AG10803 (cell line): ENCODE measurements at places on chromosomes 2 and 18.
A peak's percentile ranks its signal among the peaks of the same experiment; 100 is the strongest.

- DNase-seq: no peak
Measured at GRCh38 chr2:16741498-16741897, 75.9 kb upstream of the CYRIA start.

DNA sequence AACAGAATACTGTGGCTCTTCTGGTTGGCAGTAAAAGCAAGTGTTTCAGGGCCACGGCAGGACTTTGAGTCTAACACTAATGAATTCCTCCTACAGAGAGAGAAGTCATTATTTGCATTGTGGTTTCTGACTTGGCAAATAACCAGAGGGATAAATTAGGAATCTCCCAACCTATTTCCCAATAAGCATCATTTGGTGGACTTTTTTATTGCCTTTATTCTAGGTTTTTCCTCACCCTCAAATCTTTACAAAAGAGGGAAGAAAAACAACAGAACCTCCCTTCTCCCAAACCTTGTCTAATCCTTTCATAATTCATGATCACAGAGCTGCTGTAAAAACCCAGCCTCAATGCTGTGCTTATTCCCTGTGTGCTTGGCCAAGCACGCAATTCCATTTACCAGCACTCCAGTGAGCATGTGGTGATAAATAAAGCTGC lies 179.7 kb downstream of the AGPS start:
- peak; percentile 64 for DNase-seq

DNA sequence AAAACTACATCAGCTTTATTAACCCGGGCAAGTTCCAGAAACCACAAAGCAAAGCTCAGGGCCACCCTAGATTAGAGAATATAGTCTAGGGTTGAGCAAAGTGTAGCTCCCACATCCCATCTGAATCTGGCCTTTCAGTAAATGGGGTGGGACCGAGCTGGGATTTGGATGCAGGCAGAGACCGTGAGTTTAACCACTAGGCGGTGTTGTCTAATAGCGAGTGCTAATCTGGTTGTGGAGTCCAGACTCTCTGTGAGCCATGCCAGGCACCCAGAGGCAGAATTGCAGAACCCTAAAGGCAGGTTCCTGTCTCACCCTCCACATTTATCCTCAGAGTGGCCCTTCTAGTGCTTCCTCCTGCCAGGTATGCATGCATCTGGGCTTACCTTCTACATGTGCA lies 435.9 kb downstream of the TSN start:
- DNase-seq: peak; percentile 24

DNA sequence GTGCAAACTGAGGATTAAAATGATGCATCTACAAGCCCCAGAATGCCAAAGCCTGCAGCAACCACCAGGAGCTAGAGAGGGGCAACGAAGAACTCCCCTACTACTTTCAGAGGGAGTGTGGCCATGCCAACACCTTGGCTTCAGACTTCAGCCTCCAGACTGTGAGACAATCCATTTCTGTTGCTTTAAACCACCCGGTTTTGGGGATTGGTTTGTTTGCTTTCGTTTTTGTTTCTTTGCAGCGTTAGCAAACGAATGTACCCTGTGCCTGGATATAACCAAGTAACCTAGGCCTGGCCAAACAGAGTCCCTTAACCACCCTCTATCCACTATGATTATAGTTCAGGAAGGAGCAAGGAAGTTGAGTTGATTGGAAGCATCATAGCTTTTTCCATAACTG lies 171.2 kb upstream of the NCK2 start:
- no peak for DNase-seq

DNA sequence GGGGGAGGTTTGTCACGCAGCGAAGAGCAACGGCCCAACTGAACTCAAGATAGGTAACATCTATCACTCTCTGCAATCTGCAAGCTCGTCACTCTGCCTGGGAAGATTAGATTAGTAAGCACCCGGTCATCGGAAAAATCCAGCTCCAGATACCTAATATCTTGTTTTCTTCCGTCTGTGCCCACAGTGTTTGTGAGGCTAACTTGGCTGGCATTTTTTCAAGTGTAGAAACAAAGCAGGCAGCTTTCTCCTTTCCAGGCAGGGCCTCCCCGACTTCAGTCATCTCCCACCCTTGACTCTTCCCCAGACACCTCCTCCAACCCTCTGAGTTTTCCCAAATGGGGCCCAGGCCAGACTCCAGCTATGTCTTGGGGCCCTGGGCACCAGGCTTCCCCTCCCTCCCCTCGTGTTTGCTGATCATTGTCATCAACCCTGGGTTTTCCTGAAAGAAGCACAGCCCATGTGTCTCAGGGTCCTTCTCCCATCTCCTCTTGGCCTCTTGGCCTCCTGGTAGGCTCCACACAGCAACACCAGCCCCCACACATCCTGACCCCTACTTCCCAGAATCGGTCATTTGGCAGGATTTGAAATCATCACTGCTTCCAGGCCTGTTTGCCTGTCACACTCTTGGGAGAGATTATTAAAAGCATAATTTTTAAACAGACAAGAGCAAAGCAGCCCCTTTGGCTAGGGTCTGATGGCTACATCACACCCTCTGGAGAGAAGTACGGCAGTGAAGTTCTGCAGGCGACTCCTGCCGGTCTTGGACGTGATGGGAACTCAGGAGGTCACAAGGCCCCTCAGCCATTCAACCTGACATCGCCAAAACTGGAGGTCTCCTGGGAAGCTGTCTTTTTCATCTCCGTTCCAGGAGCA lies 144.9 kb upstream of the ID2 start:
- DNase-seq: peak; percentile 8

DNA sequence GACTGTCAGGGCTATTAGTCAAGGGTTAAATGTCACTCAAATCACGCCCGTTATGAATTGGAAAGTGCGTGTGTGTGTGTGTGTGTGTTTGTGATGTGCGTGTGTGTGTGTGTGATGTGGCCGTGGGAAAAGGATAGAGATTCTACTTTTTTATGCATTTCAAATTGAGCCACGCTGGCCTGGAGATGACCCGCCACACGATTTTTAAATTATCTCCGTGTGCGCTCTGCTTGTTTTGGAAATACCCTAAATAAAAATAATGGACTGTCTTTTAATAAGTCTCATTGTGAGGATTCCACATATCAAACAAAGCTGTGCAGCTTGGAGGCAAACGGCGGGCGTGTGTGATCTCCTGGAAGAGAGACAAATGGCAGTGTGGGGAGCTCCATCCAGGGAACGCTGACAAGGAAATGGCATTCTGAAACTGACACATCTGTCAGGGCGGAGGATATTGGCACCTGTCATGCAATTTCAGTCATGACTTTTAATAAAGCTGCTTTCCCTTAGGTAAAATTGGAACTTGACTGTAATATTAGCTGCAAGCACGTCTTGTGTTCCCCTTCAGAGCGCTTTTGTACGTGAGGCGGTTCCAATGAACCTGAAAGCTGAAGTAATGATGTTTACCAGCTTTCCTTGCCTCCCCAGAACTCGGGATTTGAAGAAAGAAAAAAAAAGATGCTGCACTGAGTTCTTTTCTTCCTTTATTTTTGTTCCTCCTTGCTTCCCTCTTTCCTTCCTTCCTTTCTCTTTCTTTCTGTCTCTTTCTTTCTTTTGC lies 381.8 kb upstream of the SMIM21 start:
- no peak for DNase-seq

DNA sequence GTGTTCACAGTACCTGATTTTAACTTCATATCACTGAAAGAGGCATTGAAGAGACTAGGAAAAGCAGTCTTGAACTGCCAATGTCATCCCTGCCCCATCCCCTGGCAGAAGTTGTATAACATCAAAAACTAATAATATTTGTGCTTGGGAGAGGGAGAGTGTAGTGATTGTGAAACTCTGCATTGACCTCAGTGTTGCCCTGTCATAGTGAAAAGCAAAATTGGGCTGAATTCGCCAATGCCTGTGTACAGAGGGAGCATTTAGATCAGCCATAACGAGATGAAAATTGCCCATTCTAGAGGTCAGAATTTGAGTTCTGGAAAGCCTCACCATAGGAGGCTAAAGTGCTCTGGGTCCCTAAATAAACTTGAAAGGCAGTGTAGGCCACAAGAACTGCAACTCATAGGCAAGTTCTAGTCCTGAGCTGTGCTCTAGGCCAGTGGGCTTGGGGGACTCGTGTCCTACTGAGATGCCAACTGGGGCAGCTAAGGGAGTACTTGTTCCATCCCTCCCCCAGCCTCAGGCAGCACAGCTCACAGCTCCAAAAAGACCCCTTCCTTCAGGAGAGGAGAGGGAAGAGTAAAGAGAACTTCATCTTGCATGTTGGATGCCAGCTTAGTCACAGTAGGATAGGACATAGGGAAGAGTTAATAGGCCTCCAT lies 855.6 kb downstream of the TSN start:
- no peak for DNase-seq

GRCh38 chr2:68686178-68686577 lies 42.8 kb downstream of the PROKR1 start:
- no peak for DNase-seq

DNA sequence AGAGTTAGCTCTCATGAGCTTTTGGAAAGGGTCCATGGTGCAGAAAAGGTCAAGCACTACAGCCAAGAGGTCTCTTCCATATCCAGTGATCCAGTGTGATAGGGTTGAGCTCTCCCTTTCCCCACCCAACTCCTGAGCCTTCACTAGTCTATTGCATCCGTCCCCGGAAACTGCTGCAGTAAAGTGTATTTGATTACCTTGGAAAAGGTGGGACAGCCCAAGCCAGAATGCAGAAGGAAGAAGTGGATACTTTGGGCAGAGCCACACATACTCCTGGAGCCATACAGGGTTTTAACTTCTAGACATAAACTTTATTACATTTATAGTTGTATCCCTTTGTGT lies 3.6 kb downstream of the PNKD start:
- DNase-seq: no peak

GRCh38 chr18:79405019-79405780 lies 9.5 kb downstream of the NFATC1 start:
- DNase-seq: no peak

DNA sequence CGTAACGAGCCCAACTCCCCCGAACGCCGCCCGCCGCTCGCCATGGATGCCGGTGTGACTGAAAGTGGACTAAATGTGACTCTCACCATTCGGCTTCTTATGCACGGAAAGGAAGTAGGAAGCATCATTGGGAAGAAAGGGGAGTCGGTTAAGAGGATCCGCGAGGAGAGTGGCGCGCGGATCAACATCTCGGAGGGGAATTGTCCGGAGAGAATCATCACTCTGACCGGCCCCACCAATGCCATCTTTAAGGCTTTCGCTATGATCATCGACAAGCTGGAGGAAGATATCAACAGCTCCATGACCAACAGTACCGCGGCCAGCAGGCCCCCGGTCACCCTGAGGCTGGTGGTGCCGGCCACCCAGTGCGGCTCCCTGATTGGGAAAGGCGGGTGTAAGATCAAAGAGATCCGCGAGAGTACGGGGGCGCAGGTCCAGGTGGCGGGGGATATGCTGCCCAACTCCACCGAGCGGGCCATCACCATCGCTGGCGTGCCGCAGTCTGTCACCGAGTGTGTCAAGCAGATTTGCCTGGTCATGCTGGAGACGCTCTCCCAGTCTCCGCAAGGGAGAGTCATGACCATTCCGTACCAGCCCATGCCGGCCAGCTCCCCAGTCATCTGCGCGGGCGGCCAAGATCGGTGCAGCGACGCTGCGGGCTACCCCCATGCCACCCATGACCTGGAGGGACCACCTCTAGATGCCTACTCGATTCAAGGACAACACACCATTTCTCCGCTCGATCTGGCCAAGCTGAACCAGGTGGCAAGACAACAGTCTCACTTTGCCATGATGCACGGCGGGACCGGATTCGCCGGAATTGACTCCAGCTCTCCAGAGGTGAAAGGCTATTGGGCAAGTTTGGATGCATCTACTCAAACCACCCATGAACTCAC lies 673 bp downstream of the PCBP1 start:
- DNase-seq: peak; percentile 61

DNA sequence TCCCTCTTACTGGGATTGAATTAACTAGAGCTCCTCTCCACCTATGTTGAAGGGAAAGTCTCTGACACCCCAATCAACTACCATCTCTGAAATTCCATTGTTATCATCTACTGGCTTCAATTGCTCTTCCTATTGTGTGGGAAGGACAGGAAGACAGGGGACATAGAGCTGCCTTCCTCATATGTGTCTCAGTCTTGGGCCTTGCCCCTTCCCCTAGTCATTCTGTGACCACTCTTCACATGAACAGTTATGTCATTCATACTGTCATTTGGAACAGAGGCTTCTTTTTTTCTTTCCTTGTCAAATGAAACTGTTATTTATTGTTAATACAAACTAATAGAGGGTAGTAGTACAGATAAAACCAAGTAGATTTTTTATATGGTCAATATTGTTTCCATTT lies 69.6 kb upstream of the EMILIN2 start:
- no peak for DNase-seq

GRCh38 chr2:18671363-18671762 lies 82.0 kb upstream of the NT5C1B start:
- no peak for DNase-seq

DNA sequence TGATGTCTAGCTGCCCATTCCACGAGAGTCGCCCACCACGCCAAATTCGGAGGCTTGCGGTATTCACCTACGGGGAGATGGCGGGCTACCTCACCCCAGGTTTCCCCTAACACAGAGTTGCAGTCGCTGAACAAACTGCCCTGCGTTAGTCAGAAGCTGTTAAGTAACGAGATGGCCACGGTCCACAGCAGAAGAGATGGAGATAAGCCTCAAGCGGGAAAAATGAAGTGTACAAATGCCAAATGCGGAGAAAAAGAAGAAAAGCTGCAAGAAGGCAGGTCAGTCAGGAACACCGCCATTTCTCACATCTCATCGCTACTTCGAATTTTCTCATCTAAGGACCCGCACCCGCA lies 425 bp downstream of the ASB3 start:
- peak; percentile 43 for DNase-seq

- peak; percentile 27 for DNase-seq
Measured at GRCh38 chr2:213167271-213167930, 16.0 kb upstream of the IKZF2 start.

GRCh38 chr18:58784601-58785137 lies 80.0 kb upstream of the ZNF532 start:
- DNase-seq: no peak

DNA sequence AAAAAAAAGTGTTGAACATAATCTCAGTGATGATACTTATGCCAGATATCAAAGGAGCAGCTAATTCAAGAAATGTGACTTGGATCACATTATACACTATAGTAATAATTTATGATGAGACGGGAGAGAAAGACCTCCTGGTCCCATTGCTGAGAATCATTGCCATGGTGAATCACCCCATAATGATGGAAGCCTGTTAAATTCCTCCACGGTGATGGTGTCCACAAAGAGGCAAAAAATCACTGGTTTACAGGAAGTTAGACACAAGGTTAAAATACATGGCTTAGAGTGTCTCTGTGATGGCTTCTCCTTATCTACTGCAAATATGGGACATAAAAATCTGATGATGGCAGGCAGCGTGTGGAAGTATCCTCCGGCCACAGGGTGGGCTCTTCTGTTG lies 210.0 kb downstream of the CDH2 start:
- DNase-seq: peak; percentile 10
